Glutamatergic neuron (in vitro differentiated cells): ENCODE measurements at places on chromosomes 1 and 21. TPM values are rescaled to one million over a fixed set of nuclear protein-coding genes. Genes with fewer than 3 reads are reported as not detected.
A peak's percentile ranks its signal among the peaks of the same experiment; 100 is the strongest.

DNA sequence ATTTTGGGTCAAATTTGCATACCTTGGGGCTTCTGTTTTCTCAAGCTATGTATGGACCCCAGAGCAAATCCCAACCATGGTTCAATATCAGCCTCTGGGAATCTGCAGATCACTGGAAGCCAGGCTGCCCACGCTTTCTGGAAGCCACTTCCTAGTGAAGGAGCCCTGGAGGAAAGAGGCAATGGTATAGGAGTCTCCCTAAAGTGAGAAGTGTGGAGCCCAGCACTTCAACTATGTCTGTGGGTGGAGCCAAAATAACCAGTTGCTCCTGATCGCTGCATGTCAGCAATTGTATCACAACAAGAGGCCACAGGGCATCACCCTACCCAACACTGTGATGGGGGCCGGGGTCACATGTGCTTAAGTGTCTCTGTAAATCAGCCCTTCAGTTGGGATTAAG, 26.9 kb downstream of the ETS2 start:
- H3K27me3 ChIP-seq: no peaks in the 10 kb centered on the region
- H3K36me3 ChIP-seq: no peaks in the 10 kb centered on the region
- H3K27ac ChIP-seq: no peak overlapping the region

GRCh38 chr1:208909011-208909984, 665.1 kb upstream of the PLXNA2 start:
- peak overlapping the region; percentile 15 for H3K27ac ChIP-seq
- H3K36me3 ChIP-seq: no peaks in the 10 kb centered on the region
- no peaks in the 10 kb centered on the region for H3K27me3 ChIP-seq

DNA sequence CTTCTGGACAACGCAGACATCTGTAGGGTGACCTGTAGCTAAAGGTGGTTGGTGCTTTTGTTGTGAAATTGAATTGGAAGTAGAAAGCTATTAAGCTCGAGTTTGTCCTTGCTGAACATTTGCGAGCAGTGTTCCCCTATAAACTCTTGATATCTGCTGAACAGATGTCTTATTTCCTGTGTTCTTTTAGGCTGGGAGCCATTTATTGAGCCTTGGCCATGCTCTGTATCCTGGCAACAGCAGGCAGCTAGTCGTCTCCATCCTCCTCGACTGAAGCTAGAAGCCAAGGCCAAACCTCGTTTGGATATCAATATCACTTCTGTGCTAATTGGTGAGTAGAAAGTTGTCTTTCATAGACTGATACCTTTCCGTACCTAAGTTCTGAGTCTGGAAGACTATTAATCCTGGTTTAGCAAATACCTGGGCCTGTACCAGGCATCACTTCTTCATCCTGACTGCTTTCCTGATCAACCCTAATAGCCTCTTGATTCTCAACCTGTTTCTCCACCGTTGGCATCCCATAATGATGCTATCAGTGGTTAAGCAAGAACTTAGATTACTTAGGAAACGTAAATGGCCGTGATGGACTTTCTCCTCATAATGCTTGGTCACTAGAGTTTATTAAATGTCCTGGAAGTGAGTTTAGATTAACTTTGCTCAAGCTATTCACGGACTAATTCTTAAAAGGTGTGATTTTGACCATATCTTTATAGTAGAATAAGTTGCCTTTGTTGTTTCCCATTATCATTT, 103.4 kb downstream of the VPS13D start:
- H3K4me1 ChIP-seq: peaks cover 4% of the 10 kb centered on the region
- H3K27ac ChIP-seq: no peak overlapping the region
- no peaks in the 10 kb centered on the region for H3K36me3 ChIP-seq
- no peak for DNase-seq
- H3K27me3 ChIP-seq: peaks cover 2% of the 10 kb centered on the region
- no peak overlapping the region for H3K4me3 ChIP-seq

DNA sequence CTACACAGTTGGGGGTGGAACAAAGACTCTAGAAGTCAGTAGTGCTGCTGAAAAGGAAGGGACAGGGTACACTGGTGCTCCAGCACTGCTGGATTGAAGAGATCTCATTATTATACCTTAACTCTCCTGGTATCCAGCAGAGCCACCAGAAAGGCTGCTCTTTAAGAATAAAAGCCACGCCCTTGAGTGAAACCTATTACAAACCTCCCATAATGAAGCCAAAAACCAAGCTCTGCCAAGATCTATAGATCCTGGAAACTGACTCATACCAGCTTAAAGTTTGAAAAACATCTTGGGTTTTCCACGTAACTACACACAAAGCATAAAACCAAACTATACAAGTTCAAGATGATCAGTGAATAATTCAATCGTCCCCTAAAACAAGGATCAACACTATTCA, 38.0 kb downstream of the ADSS2 start:
- no peak for DNase-seq
- no peaks in the 10 kb centered on the region for H3K27me3 ChIP-seq
- H3K36me3 ChIP-seq: peaks cover 4% of the 10 kb centered on the region
- no peak overlapping the region for H3K27ac ChIP-seq
- no peaks in the 10 kb centered on the region for H3K4me1 ChIP-seq

GRCh38 chr1:199279872-199280645, 641.2 kb downstream of the PTPRC start:
- no peak overlapping the region for H3K4me3 ChIP-seq
- DNase-seq: no peak
- H3K27me3 ChIP-seq: no peaks in the 10 kb centered on the region
- no peaks in the 10 kb centered on the region for H3K36me3 ChIP-seq

DNA sequence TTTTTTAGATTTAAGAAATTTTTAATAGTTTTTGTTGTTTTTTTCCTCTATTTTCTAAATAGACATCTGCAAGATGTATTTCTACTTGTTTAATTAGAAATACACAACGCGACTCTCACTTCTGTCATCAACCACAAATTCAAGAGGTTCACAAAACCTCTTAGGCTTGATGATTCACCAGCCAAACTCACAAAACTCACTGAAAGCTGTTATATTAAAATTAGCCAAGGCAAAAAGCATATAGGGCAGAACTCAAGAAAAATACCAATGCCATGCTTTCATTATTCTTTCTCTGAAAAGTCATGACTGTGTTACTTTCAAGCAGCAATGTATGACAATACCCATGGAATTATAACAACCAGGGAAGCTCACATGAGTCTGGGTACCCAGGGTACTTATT, 487.0 kb upstream of the RGS18 start:
- no peaks in the 10 kb centered on the region for H3K36me3 ChIP-seq
- H3K4me1 ChIP-seq: no peaks in the 10 kb centered on the region
- no peak overlapping the region for H3K4me3 ChIP-seq
- no peaks in the 10 kb centered on the region for H3K27me3 ChIP-seq

The GNAT2 gene
- not detected for total RNA-seq
